ENCODE measurements at places on chromosomes 11 and 22. TPM values are rescaled to one million over a fixed set of nuclear protein-coding genes. Genes with fewer than 3 reads are reported as not detected.

SMCO4 gene
- 9.0 TPM for total RNA-seq

ZBED5 gene
- total RNA-seq: 15.2 TPM

WT1 gene
- total RNA-seq: 0.25 TPM

IFITM10 gene
- total RNA-seq: 0.04 TPM

NCF4 gene
- total RNA-seq: not detected

C11orf97 gene
- total RNA-seq: not detected

Measured in pulmonary artery endothelial cell (primary cell).